Urinary bladder (tissue), 4 donors: ENCODE measurements at places on chromosomes 2 and 18. TPM values are rescaled to one million over a fixed set of nuclear protein-coding genes. Genes with fewer than 3 reads are reported as not detected.

MAIP1 gene
- 18.5 TPM for polyA plus RNA-seq

DNA sequence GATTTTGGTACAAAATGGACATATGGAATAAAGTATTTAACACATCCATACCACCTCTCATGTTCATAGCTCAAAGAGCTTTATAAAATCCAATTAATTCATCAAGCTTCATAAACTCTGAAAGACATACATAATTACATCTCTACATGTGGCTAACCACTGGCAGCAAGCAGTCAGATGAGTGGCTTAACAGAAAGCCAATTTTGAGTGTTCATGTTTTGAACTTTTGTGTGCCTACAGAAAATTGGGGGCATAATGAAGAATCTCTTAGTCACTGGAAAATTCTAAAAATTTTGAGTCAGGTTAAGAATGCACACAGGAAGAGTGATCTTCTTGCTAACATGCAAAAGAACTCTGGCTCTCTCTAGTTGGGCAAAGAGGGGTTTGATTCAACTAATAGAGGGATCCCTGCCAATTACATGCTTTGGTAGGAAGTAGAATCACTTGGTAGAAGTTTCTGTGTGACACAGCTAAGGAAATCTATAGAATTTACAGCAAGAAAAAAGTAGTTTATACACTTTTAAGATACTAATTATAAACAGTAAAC is 287.4 kb downstream of the NOL4 start:
- no peak for DNase-seq

GRCh38 chr2:151297882-151298281 is 8.4 kb upstream of the NMI start:
- no peak for DNase-seq

- DNase-seq, result no peak
Measured at GRCh38 chr2:163990101-163990500, 254.3 kb upstream of the FIGN start.

FAM228B gene
- polyA plus RNA-seq, result 13.8 TPM

DUSP19 gene
- polyA plus RNA-seq, result 2.9 TPM

DNA sequence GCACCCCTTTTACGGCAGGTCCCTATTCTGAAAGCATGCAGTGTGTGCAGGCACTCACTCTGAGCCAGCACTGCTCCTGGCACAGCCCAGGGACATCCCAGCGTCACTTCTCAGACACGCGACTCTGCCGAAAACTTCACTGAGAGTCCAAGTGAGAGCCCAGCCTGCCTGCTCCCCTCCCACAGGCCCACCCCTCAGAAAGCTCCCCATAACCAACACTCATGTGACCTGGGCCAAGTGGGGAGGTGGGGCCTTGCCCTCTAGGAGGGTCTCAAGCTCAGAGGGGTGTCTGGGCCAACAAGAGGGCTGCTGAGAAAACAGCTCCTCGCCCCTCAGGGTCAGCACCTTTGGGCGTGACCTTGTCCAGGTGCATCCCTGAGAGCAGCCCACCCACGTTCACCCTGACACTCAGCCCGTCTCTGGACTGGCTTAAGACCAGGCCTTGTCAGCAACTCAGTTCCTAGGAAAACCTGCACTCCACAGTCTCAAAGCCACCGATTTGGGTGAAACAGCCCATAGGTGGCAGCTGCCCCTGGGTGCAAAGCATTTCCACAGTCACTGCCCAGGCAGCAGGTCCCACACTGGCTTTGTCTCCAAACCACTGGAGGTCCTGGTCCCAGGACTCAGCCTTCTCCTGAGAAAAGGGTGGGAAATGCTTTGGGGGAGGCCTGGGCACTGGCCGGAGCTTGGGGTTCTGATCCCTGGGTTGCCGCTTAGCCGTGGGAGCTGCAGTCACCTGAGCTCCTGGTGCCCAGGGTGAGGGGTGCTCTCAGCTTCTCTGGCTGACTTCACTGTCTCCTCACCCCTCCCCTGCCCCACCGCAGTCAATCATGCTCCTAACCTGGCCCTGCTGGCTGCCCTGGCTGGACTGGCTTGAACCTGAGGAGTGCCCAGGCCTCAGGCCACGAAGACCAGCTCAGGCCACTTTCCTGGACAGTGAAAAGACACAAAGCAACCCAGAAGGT is 209.6 kb downstream of the HDAC4 start:
- no peak for DNase-seq

- DNase-seq, result no peak
Measured at GRCh38 chr2:235956281-235956970, 211.8 kb downstream of the GBX2 start.

DNA sequence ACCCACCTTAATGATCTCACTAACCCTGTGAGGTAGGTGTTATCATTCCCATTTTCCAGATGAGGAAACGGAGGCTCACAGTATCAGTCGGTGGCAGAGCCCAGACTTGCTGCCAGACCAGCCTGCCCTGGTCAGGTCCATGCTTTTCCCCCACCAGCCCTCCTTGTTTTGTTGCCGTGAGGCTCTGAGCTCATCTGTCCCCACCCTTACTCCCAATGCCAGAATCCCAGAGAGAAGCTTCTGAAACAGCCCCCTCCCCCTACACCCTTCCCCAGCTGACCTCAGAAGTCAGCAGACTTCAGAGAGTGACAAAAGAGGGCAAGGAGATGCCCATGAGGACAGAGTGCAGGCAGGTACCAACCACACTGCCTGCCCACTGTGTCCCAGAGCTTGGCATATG is 20.8 kb upstream of the TNS1 start:
- DNase-seq, result no peak

- no peak for DNase-seq
Measured at GRCh38 chr2:1055014-1055595, 104.5 kb downstream of the SNTG2 start.

B3GNT7 gene
- 1.7 TPM for polyA plus RNA-seq

GRCh38 chr2:98749066-98749450 is 18.1 kb upstream of the MGAT4A start:
- DNase-seq, result no peak

DNA sequence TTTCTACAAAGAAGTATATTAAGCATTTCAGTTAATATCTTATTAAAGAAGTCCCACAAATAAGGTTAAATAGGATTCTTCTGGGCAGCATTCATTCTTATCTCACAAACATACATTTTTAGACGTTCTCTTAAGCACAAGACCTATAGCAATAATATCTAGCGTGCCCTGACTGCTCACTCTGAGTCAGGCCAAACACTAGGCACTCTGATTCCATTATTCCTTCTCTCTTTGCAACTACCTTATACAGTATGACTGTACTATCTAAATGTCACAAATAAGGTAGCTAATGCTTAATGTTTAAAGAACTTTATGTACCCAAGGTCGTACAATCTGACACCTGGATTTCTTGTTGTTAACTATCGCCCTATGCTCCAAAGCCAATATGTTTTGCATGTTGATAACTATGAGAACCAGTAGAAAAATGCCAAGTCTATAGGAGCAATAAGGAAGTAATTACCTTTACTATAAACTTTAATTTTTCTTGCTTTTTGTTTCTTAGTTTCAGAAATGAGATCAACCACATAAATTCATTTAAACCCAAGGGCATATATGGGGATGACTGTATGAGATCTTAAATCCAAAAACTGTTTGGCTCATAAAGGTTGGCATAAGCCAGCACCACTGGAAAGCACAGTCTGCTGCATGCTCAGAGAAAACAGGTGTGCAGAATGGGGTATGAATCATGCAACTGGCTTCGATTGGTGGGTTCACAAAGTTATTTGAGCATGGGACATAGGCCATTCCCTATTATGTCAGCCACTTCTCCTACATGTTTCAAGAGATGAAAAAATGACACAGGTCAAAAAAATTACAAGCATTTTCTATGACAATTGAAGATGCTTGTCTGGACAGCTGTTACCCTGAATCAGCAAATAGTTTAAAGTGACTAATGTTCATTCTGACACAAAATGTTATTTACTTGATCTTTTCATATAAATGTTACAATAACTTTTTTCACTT is 352.0 kb downstream of the IRS1 start:
- DNase-seq, result no peak

- DNase-seq, result no peak
Measured at GRCh38 chr2:13009027-13009642, 292.4 kb downstream of the TRIB2 start.

GRCh38 chr2:202808754-202809153 is 62.8 kb downstream of the ICA1L start:
- DNase-seq, result no peak

TANC1 gene
- polyA plus RNA-seq, result 18.4 TPM

GRCh38 chr2:204706939-204707338 is 161.7 kb downstream of the PARD3B start:
- no peak for DNase-seq

DNA sequence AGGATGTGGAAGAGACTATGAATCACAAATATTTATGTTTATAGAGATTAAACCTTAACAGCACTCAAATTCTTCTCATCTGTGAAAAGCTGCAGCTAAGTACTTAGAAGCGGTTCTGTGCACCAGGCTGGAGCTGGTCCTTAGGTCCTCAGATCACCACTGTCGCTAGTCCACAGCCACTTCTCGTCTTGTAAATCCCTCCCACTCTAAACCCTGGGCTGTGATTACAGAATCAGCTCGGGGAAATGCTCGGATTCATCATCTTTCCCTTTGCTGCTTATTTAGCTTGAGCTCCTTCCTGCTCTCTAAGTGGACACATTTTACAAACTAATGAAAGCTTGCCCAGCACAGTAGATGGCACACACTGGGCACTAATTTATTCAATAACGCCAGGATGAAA is 61.7 kb downstream of the RNF152 start:
- DNase-seq, result no peak

GRCh38 chr18:10526561-10526949 is 728 bp downstream of the NAPG start:
- no peak for DNase-seq

GRCh38 chr2:221551864-221552263 is 20.2 kb downstream of the EPHA4 start:
- no peak for DNase-seq

- no peak for DNase-seq
Measured at GRCh38 chr2:71829008-71829407, 318.7 kb downstream of the CYP26B1 start.

ANO7 gene
- polyA plus RNA-seq, result 1.2 TPM
